ENCODE measurements at places on chromosomes 5 and 9.

DNA sequence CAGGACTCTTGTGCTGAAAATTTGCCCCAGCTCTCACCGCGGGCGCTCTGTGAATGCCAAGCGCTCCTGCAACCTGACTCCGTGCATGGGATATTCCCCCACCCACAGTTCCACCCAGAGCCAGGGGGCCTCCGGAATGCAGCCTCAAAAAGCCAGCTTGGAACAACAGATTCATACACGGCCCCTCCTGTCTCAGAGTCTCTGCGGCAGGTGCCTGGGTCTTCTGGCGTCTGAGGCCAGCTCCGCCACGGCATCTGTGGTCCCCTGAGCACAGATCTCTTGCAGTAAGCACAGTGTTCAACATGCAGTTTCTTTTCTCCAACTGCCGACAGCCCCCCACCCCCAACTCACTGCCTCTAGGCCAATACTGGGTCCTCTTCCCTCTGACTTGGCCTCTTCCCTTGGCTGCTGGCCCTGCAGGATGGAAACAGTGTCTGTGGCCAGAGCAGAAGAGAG lies 355.7 kb upstream of the IRX2 start:
- no peak for DNase-seq

DNA sequence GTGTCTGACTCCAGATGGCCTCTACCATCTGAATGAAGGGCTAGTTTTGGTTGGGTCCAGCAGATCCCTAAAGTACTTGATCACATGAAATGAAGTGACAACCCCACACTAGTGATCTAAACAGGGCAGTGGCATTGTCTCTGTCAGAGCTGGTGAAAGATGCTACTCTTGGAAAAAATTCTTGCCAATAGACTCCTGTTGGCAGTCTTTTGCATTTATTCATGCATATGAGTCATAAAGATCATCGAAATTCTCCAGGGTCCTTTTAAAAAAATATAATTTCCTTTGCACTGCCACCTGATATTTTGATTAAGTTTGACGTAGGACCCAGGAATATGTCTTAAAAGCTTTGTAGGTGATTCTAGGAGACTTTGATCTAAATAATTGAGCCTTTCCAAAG lies 135.1 kb upstream of the ELL2 start:
- DNase-seq = no peak

GRCh38 chr5:65696892-65697291 lies 25.0 kb downstream of the SGTB start:
- no peak for DNase-seq

DNA sequence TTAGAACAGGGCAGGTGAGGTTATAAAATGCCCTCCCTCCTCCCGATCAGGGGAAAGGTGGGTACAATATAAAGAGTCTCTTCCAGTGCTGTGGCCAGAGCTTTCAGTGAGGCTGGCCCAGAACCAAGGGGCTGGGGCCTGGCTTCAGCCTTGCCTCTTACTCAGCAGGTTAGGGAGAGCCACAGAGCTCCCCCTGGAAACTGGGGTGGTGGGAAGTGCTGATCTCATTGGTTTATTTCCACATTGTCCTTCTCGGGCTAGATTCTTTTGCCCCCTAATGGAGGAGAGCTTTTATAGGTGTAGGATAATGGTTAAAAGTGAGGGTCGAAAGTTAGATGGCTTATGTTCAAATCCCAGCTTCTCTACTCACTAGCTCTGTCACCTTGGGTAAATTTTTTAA lies 186.7 kb upstream of the TBC1D2 start:
- DNase-seq = no peak

- no peak for DNase-seq
Measured at GRCh38 chr5:138841531-138841930, 33.6 kb downstream of the LRRTM2 start.

DNA sequence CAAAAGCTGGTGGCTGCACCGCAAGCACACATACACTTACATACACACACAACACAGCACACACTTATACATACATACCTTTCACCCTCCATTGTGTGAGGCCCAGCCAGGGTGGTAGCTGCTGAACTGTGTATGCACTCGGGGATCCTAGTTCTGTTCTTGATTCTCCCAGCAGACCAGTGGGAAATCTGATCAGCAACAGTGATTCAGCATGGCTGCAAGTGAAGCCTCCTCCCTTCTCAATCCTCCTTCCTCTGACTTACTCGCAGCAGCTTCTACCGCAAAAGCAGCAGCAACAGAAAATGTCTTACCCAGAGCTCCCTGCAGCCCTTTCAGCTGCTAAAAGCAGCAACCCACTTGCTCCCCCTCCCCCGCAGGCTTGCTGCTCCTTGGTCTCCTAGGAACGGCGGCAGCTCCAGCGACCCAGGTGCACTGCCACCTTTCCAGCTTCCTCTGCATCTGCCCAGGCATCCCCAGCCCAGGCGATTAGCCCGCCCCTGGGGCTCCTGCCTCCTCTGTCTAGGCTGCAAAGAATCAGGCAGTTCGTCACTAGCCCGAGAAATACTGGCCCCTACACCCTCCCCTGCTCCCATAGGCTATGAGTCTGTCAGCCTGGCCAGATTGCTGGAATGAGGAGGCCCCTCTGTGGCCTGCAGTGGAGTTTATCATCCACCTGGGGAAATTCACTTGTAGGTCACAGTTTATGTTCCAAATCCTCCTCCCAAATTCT lies at the start of gene KLHL3:
KLHL3 (minus strand) TSS at position 535 of the 730 bp plus-strand sequence; CDS start at position 92, 443 bp downstream.
- DNase-seq = peak; percentile 19

DNA sequence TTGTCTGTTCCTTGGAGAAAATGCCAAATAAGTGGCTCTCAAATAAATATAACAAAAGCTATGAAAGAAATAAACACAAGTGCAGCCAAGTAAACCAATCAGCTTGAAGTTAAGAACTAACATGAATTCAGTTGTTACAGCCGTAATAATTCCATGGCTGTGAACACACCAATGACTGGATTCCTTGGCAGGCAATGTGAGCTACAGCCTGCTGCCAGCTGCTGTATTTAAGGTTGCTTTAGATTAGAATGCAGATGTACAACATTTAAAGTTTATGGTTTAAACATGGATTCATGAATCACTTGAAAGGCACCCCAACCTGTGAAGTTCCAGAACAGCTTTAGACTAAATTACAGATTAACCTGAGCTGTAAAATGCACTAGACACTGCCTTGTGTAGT lies 626.4 kb upstream of the SEMA6A start:
- no peak for DNase-seq

GRCh38 chr9:36504156-36504555 lies 68.5 kb upstream of the MELK start:
- DNase-seq = no peak

- no peak for DNase-seq
Measured at GRCh38 chr9:114282926-114283325, 40.0 kb upstream of the ORM1 start.

- no peak for DNase-seq
Measured at GRCh38 chr5:111310711-111311620, 86.8 kb downstream of the CAMK4 start.

GRCh38 chr9:122192261-122192875 lies 32.7 kb downstream of the MORN5 start:
- no peak for DNase-seq

GRCh38 chr9:38008168-38009034 lies 60.6 kb downstream of the SHB start:
- no peak for DNase-seq

GRCh38 chr5:94618029-94618492 lies 343 bp downstream of the KIAA0825 start:
- no peak for DNase-seq

DNA sequence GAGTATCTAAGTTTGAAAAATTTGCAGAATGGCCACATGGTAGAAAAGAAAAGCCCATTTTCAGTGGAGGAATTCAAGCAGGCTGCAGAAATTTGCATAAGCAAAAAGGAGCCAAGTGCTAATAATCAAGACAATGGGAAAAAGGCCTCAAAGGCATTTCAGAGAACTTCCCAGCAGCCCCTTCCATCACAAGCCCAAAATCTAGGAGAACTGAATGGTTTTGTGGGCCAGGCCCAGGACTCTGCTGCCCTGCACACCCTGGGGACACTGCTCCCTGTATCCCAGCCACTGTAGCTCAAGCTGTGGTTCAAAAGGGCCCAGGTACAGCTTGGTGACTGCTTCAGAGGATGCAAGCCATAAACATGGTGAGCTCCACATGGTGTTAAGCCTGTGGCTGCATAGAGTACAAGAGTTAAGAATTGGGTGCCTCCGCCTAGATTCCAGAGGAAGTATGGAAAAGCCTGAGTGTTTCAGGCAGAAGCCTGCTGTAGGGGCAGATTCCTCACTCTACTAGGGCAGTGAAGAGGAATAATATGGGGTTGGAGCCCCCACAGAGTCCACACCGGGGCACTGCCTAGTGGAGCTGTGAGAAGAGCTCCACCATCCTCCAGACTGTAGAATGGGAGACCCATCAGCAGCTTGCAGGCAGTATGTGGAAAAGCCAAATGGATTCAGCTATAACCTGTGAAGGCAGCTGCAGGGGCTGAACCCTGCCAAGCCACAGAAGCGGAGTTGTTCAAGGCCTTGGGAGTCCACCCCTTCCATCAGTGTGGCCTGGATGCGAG lies 720.7 kb upstream of the CTNND2 start:
- DNase-seq = no peak

DNA sequence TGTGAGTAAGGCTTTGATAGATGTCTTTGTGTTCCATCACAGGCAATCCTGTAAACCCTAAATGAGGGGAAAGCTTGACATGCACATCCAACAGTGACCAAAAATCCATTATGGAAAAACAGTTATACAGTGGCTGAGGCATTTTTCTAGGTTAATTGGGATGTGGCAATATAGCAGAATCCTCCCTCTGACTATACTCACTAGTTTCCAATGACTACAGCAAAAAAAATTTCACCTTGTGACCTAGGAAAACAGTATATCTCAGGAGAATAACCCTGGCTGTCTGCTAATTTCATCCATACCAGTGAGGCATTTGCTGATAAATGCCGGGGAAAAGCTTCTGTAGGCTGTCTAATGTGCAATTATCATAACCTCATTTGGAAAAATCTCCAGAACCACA lies 49.9 kb upstream of the SNCAIP start:
- no peak for DNase-seq

Data from D341Med (cell line).